SK-N-SH (cell line): ENCODE measurements at places on chromosomes 2 and 18. TPM values are rescaled to one million over a fixed set of nuclear protein-coding genes. Genes with fewer than 3 reads are reported as not detected.

PLEK gene
- polyA plus RNA-seq: 0.02 TPM in 2 replicates

NOSTRIN gene
- polyA plus RNA-seq: not detected in 2 replicates

KCNE4 gene
- 0.19 and 0.20 TPM in 2 replicates for polyA plus RNA-seq

VSNL1 gene
- 0.96 and 1.3 TPM in 2 replicates for polyA plus RNA-seq

- no peak for DNase-seq
Measured at GRCh38 chr2:66872986-66873754, 438.2 kb downstream of the MEIS1 start.

DNA sequence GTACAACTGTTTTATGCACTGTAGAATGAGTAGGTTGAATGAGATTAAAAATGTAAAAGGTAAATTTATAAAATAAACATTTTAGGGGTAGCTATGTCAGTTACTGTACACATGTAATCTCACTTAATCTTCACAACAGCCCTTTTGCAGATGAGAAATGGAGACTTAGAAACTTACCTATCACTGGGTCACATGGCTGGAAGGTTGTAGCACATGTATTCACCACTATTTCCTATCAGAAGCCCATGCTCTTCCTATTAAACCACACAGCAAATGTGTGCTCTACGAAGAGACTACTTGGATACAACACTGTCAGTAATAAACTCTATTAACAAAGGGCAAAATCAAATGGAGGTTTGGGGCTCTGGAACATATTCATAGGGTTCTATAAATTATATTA, 60.5 kb downstream of the VWC2L start:
- DNase-seq: no peak

DNA sequence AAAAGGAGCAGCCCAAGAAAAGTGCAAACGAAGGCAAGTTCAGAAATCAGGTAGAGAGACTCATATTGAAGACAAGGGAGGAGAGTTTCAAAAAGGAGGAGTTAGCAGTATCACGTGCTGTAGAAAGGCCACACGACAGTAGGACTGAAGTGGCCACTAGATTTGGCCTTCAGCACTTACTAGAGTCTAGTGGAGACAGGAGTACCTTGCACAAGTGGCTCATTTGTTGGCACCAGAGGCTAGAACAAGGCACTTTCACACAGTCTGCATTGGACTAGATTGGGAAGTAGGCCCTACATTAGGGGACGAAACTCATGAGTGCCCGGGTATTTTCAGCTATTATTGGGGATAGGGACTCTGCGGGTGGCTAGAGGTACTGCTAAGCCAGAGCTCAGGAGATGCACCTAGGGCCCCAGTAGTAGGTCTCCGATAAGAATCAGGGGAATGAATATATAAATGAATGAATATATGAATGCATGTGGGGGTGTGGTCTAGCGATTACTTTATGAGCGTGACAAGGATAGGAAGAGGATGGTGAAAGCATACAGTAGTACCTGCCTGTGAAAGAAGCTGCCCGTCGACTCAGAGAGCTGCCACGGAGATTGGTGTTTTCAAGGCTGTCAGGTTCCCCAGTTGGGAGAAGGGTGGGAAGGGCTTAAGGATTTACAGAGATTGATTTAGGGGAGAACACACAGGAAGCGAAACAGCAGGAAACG, 1.4 kb upstream of the NCOA1 start:
- no peak for DNase-seq

- no peak for DNase-seq
Measured at GRCh38 chr18:55093295-55093694, 134.0 kb upstream of the CCDC68 start.

DNA sequence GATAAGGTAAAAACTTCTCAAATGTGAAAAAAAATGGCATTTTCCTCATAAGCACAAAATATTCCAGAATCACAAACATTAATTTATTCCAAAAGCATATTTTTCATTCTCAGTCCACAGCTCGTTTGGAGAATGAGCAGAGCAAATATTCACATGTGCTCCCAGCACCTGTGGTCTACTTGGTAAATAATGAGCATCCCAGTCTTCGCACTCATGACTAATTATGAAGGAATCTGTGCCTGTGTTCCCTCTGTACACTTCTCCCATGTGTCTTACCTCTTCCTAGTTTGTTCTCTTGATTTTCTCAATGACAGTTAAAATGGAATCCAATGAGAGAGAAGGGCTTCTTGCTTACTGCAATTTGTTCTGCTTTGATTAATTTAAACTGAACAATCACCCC, 671.0 kb upstream of the SOX11 start:
- no peak for DNase-seq

DNA sequence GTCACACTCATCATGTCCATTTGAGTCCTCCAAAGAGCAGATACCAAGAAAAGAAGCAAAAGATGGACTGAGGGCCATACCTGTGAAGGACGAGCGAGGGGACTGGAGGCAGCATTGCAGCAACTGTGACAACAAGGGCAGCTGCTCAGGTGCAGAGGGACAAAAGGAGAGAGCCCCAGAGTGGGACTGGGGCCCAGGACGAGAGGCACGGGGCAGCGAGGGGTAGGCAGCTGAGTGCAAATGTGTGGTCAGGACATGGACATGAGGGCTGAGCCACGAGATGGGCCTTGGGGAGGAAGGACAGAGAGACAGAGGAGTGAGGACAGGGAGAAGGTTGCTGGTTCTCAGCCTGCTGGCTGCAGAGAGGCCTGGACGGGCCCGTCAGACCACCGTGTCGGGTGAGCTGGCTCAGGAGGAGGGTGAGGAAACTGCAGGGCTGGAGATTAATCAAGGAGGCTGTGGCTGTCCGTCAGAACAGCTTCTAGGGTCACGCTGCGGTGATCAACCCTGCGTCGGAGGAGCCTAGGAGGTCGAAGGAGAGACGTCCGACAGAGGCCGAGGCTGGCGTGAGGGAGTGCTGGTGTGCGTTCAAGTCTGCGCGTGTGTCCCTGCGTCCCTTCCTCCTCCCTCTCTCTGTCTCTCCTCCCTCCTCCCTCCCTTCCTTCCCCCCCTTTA, 206.8 kb upstream of the HDAC4 start:
- no peak for DNase-seq

DNA sequence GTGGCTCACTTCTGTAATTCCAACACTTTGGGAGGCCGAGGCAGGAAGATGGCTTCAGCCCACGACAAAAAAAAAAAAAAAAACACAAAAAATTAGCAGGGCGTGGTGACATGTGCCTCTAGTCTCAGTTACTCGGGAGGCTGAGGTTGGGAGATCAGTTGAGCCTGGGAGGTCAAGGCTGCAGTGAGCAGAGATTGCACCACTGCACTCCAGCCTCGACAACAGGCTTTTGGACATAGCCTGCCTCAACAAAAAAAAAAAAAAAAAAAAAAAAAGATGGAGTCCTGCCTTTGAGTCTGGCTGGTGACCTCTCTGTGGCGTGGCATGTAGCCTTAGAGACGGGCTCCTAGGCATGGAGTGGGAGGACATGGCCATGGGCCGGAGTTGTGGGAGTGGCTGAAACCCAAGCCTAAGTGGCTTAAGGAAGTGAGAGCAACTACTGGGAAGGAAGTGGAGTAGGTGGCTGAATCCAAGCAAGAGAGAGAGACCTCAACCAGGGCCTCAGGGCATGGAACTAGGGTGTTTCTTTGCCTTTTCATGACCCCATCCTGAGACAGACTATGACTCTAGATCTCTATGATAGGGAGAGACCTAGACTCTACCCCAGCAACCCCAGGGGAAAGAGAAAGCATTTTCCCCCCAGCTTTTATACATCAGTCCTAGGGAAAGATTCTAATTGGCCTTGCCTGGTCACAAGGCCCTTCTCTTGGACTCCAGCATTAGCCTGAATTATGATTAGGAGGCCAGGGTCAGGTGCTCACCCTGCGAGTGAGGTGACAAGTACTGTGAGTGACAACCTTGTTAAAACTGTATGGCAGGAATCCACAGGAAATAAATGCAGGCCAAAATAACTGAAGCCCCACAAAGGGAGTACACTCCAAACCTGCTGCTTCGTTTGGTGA, 34.2 kb downstream of the NPAS2 start:
- no peak for DNase-seq

DNA sequence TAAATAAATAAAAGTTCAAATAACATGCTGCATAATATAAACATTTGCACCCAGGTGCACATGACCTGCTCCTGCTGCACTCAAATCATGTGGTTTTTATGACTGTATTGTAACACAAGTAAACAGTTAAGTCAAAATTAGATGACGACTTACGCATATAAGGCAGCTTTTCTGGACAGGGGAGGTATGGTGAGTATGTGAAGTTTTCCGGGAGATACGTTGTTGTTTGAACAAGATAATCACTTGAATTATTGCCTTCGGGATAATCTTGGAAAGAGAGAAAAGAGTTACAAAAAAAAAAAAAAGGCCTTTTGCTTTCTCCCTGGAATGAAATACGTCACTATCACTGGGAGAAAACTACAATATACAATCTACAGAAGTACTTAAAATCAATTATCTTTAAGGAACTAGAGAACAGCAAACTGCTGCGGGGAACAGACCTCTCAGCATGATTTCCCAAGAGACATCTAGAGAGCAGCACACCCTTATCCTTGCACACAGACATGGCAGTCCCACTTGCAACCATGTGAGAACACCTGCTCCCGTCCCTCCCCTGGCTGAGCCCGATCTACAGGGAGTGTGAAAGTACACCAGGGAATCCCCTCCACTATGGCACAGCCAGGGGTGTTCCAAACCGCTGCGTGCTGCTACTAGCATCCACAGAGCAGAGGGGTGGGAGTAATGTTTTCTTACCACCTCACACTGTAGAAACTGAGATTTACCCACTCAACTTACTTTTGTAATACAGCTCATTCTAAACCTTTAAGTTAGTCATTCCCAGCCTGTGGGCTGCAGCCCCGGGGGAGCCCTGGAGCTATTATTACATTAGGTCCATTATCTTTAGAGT, 26.3 kb downstream of the B4GALT6 start:
- no peak for DNase-seq

- DNase-seq: no peak
Measured at GRCh38 chr2:136116151-136116812, 1.7 kb downstream of the CXCR4 start.

- no peak for DNase-seq
Measured at GRCh38 chr2:104444392-104444791, 409.5 kb upstream of the POU3F3 start.

GRCh38 chr2:203997481-203997880, 60.9 kb downstream of the ICOS start:
- DNase-seq: no peak
